ENCODE measurements at places on chromosomes 11 and 22. TPM values are rescaled to one million over a fixed set of nuclear protein-coding genes. Genes with fewer than 3 reads are reported as not detected.

DNA sequence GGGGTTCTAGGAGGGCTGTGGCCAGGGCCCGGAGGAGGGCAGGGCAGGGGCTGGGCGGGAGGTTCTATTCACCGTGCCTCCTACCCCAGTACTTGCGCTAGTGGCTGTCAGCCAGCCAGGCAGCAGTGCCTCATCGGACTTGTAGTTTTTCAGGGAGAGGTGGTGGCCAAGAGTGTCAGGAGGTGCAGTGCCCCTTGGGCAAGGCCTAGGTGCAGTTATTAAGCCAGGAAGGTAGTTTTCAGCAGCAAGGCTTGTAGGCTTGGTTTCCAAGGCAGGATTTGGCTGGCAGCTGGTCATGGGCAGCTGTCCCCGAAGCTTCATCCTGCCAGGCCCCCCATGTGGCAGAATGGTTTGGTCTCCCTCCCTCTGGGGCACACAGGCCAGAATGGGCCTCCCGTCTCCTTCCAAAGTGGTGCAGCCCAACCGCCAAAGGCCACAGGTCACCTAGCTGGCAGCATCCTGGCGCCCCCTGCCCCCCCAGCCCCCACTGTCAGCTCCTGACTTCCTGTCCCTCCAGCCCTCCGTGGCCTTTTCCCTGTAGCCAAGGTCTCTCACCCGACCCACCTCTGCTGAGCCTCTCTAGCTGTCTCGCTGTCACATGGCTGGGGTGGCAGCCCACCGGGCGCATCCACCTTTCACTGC is 8.5 kb downstream of the CCDC88B start:
- H3K36me3 ChIP-seq: no peaks in the 10 kb centered on the region
- H3K27me3 ChIP-seq: no peaks in the 10 kb centered on the region
- no peaks in the 10 kb centered on the region for H3K4me1 ChIP-seq
- no peak for DNase-seq
- H3K4me3 ChIP-seq: no peak overlapping the region

GRCh38 chr11:125591649-125592304 is 875 bp upstream of the STT3A start:
- H3K4me3 ChIP-seq: peak overlapping the region; percentile 93
- peak overlapping the region; percentile 95 for H3K27ac ChIP-seq
- no peak for DNase-seq
- peaks cover 7% of the 10 kb centered on the region for H3K36me3 ChIP-seq
- H3K4me1 ChIP-seq: peaks cover 34% of the 10 kb centered on the region
- H3K27me3 ChIP-seq: no peaks in the 10 kb centered on the region

- no peaks in the 10 kb centered on the region for H3K36me3 ChIP-seq
- H3K27me3 ChIP-seq: no peaks in the 10 kb centered on the region
- no peak overlapping the region for H3K4me3 ChIP-seq
- H3K4me1 ChIP-seq: peaks cover 8% of the 10 kb centered on the region
- H3K27ac ChIP-seq: no peak overlapping the region
- no peak for DNase-seq
These were observed 493 bp upstream of the CYTH4 start for GRCh38 chr22:37281646-37282384.

DNA sequence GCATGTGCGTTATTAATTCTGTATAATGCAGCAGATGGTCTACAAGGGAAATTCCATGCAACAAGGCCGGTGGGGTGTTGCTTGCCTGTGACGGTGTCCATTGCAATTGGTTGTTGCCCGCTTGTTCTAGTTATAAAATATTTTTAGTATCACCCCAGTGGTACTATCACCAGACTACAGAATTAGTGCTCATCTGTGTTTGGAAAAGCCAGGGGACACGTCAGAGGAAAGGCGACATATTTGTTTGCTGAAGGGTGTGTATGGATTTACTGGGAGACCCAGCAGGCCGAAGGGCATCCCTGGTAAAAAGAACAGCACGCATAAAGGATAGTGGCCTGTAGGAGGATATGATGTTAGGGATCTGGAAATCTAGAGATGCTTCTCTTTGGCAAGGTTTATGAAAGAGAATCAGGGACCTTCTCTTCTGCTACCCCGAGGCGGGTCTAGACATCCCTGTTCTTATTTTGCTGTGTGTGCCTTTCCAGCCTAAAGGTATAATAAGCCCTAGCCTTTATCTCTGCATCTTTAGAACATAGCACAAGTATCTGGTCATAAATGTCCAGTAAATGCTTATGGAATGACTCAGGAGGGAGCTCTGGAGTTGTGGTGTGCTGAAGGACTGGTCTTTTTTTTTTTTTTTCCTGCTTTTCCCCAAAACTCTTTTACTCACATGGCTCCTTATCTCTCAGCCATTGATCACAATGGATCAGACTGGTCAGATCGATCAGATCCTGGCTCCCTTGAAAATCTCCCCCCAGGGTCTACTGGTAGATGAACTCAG is 90.9 kb downstream of the LDLRAD3 start:
- no peak for DNase-seq
- no peaks in the 10 kb centered on the region for H3K36me3 ChIP-seq
- peaks cover 5% of the 10 kb centered on the region for H3K4me1 ChIP-seq
- H3K27ac ChIP-seq: no peak overlapping the region
- H3K27me3 ChIP-seq: no peaks in the 10 kb centered on the region
- no peak overlapping the region for H3K4me3 ChIP-seq

GRCh38 chr11:43518408-43519160 is 159.9 kb downstream of the TTC17 start:
- no peaks in the 10 kb centered on the region for H3K4me1 ChIP-seq
- no peaks in the 10 kb centered on the region for H3K27me3 ChIP-seq
- no peaks in the 10 kb centered on the region for H3K36me3 ChIP-seq

GRCh38 chr11:1447845-1448825 is 38.4 kb downstream of the MOB2 start:
- no peak overlapping the region for H3K4me3 ChIP-seq
- no peak for DNase-seq
- no peaks in the 10 kb centered on the region for H3K36me3 ChIP-seq
- no peaks in the 10 kb centered on the region for H3K27me3 ChIP-seq

DNA sequence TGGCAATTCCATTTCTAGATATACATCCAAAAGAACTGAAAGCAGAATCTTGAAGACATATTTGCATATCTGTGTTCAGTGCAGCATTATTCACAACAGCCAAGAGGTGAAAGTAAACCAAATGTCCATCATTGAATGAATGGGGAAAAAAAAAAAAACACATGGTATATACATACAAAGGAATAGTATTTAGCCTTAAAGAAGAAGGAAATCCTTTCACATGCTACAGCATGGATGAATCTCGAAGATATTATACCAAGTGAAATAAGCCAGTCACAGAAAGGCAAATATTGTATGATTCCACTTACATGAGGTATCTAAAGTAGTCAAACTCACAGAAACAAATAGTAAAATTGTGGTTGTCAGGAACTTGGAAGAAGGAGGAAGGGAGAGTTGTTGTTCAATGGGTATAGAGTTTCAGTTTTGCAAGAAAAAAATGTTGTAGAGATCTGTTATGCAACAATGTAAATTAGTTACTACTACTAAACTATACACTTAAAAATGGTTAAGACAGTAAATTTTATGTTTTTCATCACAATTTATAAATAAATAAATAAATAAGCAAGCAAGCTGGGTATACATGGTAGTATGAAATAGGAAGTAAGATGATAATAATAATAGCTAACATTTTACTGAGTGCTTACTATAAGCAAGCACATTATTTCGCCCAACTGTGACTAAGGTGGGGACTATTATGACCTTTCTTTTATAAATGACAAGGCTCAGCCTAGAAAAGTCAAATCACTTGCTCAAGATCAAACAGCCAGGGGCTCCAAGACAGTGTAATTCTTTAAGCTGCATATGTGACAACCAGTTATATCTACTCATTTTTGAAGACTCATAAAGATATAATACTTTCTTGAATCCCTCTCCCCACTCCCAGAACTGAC is 50.0 kb downstream of the FAM168A start:
- no peak overlapping the region for H3K27ac ChIP-seq
- H3K36me3 ChIP-seq: no peaks in the 10 kb centered on the region
- H3K4me3 ChIP-seq: no peak overlapping the region
- DNase-seq: no peak
- H3K27me3 ChIP-seq: no peaks in the 10 kb centered on the region

GRCh38 chr11:79108851-79109250 is 332.0 kb downstream of the TENM4 start:
- DNase-seq: no peak
- no peaks in the 10 kb centered on the region for H3K4me1 ChIP-seq
- no peaks in the 10 kb centered on the region for H3K27me3 ChIP-seq
- H3K36me3 ChIP-seq: no peaks in the 10 kb centered on the region
- H3K4me3 ChIP-seq: no peak overlapping the region

GRCh38 chr22:48090332-48090672 is 1327.9 kb downstream of the TBC1D22A start:
- H3K36me3 ChIP-seq: no peaks in the 10 kb centered on the region
- H3K27me3 ChIP-seq: no peaks in the 10 kb centered on the region
- peak overlapping the region; percentile 16 for H3K4me3 ChIP-seq
- DNase-seq: no peak
- H3K4me1 ChIP-seq: peaks cover 13% of the 10 kb centered on the region

GRCh38 chr11:18785411-18785810 is 6.2 kb downstream of the PTPN5 start:
- H3K36me3 ChIP-seq: no peaks in the 10 kb centered on the region
- DNase-seq: no peak
- H3K4me3 ChIP-seq: no peak overlapping the region
- H3K27me3 ChIP-seq: no peaks in the 10 kb centered on the region

- no peak overlapping the region for H3K27ac ChIP-seq
- DNase-seq: no peak
- H3K36me3 ChIP-seq: peaks cover 84% of the 10 kb centered on the region
- H3K4me3 ChIP-seq: no peak overlapping the region
- H3K27me3 ChIP-seq: no peaks in the 10 kb centered on the region
- H3K4me1 ChIP-seq: peaks cover 5% of the 10 kb centered on the region
These were observed 17.3 kb downstream of the TRAF6 start for GRCh38 chr11:36492724-36493304.

DNA sequence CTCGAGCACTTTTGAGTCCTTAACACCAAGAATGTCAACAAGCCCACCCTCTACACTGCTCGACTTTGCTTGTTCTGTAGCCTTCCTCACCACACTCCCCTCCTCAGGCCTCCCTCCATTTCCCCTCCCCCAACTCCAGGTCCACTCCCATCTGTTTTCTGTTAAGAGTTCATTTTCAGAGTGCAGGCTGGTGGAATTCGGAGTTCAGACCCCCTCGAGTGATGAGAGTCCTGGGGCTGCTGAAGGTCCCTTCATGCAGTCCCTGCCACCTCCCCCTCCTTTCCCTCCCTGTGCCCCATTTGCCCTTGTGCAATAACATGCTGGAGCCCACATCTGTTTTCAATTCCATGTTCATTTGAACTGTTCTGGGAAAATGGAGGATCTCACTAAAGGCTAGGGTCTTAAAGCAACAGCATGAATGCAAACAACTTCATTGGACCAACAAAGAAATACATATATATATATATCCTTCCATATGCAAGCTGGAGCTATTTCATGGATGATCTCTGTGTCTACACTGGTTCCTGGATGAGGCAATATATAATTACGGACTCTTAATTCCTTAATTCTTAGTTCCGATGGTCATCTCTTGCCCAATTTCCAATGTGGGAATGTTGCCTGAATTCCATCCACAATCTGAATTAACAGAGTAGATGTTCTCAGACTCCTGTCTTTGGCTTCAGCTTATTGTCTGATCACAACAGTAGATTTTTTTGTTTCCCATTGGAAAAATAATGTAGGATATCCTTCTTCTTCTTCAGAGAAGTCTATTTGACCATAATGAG is 340.4 kb downstream of the ETS1 start:
- no peak overlapping the region for H3K27ac ChIP-seq
- H3K36me3 ChIP-seq: no peaks in the 10 kb centered on the region
- H3K4me1 ChIP-seq: no peaks in the 10 kb centered on the region
- no peaks in the 10 kb centered on the region for H3K27me3 ChIP-seq
- no peak for DNase-seq

DNA sequence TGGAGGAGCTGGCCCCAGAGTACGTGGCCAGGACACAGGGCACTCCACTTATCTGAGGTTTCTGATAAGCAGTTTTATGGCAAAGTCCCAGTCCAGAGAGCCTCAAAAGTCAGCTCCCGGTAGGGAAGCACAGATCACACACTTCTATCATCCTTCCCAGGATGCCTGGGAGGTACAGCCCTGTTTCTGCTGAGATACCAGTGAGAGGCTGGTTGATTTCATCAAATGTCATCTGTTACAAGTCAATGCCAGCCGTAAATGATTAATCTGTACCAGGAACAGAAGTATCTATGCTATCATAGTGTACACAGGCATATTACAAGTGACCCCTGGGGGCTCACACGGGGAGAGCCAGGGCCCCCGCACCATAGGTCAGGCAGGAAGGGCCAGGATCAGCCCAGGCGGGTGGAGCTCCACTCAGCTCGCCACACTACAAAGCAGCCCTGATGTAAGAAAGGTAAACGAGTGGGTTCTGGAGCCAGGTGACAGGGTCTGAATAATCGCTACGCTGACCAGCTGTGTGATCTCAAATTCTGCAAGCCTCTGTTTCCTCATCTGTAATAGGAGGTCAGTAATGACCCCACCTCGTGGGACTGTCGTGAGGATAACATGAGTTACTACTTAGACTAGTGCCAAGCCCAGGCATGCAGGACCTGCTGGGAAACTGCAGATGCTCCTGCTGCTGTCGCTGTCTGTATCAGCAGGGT is 17.6 kb downstream of the PLA2G6 start:
- no peaks in the 10 kb centered on the region for H3K36me3 ChIP-seq
- peaks cover 34% of the 10 kb centered on the region for H3K4me1 ChIP-seq
- H3K27ac ChIP-seq: peak overlapping the region; percentile 70
- no peak for DNase-seq
- H3K27me3 ChIP-seq: no peaks in the 10 kb centered on the region
- H3K4me3 ChIP-seq: no peak overlapping the region

GRCh38 chr22:49894322-49895054 is 23.8 kb downstream of the ALG12 start:
- H3K27me3 ChIP-seq: no peaks in the 10 kb centered on the region
- H3K4me3 ChIP-seq: no peak overlapping the region
- no peak for DNase-seq

GRCh38 chr11:22903782-22904181 is 43.5 kb upstream of the CCDC179 start:
- H3K27me3 ChIP-seq: no peaks in the 10 kb centered on the region
- H3K27ac ChIP-seq: no peak overlapping the region
- no peak overlapping the region for H3K4me3 ChIP-seq
- H3K36me3 ChIP-seq: no peaks in the 10 kb centered on the region

DNA sequence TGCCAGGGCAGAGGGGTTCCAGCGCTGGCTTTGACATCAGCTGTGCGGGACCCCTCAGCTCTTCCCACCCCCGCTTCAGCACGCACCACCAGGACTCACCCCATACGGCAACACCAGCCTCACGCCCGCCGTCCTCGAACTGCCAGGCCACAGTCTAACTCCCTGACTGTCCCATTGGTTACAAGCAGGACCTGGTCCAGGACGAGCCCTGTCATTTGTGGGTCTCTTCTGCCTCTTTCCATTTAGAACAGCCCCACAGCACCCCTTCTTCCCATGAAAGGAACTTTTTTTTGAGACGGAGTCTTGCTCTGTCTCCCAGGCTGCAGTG is 81.7 kb downstream of the PHF21B start:
- H3K36me3 ChIP-seq: no peaks in the 10 kb centered on the region
- no peak overlapping the region for H3K4me3 ChIP-seq
- DNase-seq: no peak
- no peaks in the 10 kb centered on the region for H3K4me1 ChIP-seq
- no peaks in the 10 kb centered on the region for H3K27me3 ChIP-seq

GRCh38 chr11:76551400-76551799 is 106.6 kb downstream of the EMSY start:
- H3K27ac ChIP-seq: no peak overlapping the region
- H3K4me3 ChIP-seq: no peak overlapping the region
- no peaks in the 10 kb centered on the region for H3K4me1 ChIP-seq

The MRPL16 gene
- total RNA-seq: 78.5 TPM

The TYR gene
- total RNA-seq: not detected

The OPCML gene
- 0.04 TPM for total RNA-seq

The C11orf42 gene
- not detected for total RNA-seq

The TBX10 gene
- not detected for total RNA-seq

The DDT gene
- 147 TPM for total RNA-seq

The RAB39A gene
- total RNA-seq: 0.71 TPM

The MS4A12 gene
- not detected for total RNA-seq

The P2RY6 gene
- total RNA-seq: 1.9 TPM

The SYT7 gene
- total RNA-seq: 19.2 TPM

Data from right atrium auricular region (tissue), 2 donors.